ENCODE measurements at places on chromosomes 7 and 10. TPM values are rescaled to one million over a fixed set of nuclear protein-coding genes. Genes with fewer than 3 reads are reported as not detected.

The STEAP4 gene
- total RNA-seq, result 9.8 TPM

The COL26A1 gene
- 0.29 TPM for total RNA-seq

The ABCA13 gene
- 2.8 TPM for total RNA-seq

The TLX1 gene
- total RNA-seq, result not detected

The HIPK2 gene
- total RNA-seq, result 49.0 TPM

The AP1S1 gene
- 63.9 TPM for total RNA-seq

The SNX10 gene
- 5.4 TPM for total RNA-seq

The C10orf95 gene
- 0.46 TPM for total RNA-seq

The HOGA1 gene
- 13.3 TPM for total RNA-seq

The CPA1 gene
- total RNA-seq, result 27.8 TPM

The AHR gene
- 76.6 TPM for total RNA-seq

The FBXL13 gene
- total RNA-seq, result 2.5 TPM

The DCLRE1C gene
- total RNA-seq, result 12.0 TPM

The VPS37D gene
- total RNA-seq, result 13.5 TPM

The ARMC10 gene
- total RNA-seq, result 39.7 TPM

The LRRD1 gene
- not detected for total RNA-seq

The MYL7 gene
- not detected for total RNA-seq

The VAX1 gene
- not detected for total RNA-seq

The SPDYE6 gene
- not detected for total RNA-seq

The DDX50 gene
- total RNA-seq, result 30.9 TPM

The PDK4 gene
- 64.2 TPM for total RNA-seq

Measured in mucosa of gallbladder (tissue), 1 donor.